ENCODE measurements at places on chromosomes 6 and 20.

- peak; percentile 98 for DNase-seq
These were observed at the start of gene E2F3 for GRCh38 chr6:20401205-20402091. TSS of gene E2F3 (plus strand) at chr6:20401879. CDS start at chr6:20402233, 354 bp downstream.

GRCh38 chr6:12160326-12160725 is 129.8 kb upstream of the EDN1 start:
- DNase-seq: no peak

- DNase-seq: no peak
These were observed 204.7 kb upstream of the ARG1 start for GRCh38 chr6:131368198-131368911.

GRCh38 chr6:158621694-158622544 is 22.6 kb downstream of the DYNLT1 start:
- DNase-seq: no peak

DNA sequence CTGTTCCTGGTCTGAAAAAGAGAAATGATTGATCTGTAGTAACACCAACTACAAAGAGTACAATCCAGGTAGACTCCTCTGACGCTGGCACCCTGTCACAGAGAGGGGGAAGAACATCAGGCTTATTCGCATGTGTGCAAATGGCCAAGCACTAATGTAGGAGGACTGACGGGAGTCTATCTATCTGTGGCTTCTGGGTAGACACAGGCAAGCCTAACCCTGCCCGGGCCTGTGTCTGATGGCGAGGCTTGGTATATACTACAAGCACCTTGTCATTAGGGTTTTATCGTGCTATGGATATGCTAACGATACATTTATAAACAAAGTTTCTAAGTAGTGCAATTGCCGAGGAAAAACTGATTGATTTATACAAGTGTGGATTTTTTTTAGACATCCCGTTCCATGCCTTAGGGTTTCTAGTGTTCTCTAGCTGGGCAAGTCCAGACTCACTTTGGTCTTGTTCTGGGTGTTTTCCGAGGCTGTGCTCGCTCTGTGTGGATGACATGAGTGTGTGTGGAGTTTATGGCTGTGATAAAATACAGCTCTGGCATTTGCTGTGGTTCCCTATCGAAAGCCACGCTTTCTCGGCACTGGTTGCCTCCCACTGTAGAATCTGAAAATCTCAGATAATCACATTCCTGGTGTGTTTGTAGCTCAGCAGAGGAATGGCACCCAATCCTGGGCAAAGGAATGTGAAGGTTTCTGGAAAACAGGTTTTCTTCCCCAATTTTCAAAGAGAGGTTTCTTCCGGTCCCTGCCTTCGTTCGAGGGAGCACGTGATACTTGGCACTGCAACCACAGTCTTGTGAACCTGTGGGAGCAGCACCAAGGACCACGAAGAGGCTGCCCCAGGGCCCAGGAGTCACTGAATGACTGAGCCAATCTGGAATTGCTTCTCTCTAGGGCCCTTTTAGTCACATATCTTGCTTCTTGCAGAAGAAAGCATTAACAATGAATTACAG is 67.5 kb upstream of the EDN1 start:
- DNase-seq: no peak

- no peak for DNase-seq
These were observed 198.6 kb downstream of the BACH2 start for GRCh38 chr6:90098001-90098531.

GRCh38 chr20:61940491-61940890 is 125.2 kb downstream of the TAF4 start:
- no peak for DNase-seq

DNA sequence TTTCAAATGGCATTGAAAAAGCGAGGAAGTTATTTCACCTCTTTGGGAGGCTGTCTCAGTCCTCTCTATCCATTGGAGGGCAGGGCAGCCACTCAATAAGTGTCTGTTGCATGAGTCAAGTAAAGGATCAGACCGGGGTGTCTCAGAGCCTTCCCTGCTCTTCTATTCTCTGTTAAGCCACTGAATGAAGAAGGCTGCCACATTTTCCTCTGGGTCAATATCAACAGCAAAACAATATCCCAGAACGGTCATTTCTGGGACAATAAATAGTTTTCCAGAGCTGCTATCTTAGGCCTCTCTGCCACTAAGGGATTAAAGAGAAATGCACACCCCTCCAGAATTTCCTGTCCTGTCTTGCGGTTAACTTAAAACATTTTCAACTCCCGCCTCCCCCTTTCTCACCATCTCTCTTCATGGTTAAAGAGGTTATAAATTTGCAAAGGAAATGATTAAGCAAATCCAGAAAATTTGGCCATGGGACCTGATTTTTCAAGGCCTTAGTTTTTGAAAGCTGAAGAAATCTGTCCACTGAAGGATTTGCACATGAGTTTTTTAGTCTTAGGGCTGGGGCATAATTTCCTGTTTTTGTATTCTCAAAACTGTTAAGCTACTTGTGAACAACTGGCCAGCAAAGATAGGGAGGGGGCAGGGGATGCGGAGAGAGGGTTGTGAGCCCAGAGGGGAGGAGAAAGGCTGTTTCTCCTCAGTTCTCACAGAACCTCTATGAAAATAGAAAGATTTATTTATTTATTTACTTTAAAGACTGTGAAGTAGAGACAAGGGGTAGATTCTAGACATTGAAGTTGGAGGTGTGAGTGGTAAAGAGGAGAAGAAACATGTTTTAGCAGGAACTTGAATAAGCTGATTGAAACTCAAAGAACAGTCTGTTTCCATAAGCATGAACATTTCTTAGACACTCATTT is 135.7 kb downstream of the BCAS1 start:
- peak; percentile 25 for DNase-seq

DNA sequence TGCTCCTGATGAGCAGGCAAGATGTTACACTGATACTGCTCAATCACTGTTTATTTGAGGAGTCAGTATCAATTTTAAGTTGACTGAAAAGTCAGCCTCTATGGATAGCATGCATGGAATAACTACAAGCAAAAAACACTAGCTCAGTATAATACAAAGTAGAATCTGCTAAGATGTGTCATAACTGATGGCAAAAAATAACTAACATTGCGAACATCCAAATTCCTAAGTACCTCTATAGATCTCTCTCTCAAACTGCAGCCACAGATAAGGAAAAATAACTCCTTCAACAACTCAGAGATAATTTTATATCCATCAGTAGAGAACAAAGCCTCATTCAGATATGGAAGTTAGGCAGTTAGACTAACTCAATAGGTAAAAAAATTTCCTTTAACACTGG is 16.3 kb downstream of the HDAC2 start:
- DNase-seq: no peak

DNA sequence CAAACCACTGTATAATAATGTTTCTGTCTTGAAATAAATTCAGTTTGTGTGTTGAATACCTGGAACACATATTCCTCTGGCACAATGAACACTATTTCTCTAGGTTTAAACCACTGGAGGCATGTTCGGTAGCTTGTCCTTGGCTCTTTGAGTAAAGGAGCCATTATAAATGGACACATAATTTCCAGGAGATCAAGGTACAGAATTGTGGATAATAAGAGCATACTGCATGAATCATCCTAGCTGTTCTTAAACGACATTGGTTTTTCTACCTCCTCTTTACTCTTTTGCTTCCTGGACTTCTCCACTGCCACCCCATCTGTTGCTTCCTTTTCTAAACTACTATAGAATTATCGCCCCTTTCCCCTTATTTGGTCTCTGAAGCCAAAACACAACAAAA is 1.2 kb downstream of the CENPW start:
- DNase-seq: no peak

GRCh38 chr6:142118328-142118727 is 14.4 kb upstream of the GJE1 start:
- no peak for DNase-seq

DNA sequence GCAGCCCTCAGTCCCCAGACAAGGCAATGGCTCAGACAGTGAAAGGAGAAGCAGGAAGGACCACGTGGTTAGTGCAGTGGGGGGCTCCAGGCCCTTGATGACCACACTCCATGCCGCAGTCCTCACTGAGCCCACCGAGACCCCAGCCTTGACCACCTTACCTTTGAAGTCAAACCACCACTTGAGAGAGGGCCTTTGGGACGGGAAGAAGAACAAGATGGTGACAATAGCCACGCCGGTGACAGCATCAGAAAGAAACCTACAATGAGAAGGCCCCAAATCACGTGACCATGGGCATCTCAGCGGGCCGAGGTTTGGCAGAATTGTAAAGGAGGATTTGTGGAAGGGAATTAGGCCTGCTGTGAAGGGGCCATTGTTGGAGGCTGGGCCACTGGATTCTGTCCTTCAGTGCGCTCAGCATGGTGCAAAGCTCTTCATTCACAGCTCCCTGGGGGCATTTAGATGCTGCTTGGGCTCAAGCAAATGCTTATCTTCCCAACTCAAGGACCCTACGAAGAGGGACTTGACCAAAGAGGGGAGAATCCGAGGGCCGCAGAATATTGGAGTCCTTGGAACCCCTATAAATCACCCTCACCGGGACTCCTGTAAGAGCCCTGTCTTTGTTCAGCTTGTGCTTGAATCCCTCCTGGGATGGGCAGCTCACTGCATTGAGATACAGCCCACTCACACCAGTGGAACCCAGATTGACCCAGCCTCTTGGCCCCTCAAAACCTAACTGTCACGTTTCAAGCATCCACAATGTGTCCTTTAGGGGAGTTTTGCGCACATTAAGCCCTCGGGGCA is 33.2 kb upstream of the OCSTAMP start:
- no peak for DNase-seq

DNA sequence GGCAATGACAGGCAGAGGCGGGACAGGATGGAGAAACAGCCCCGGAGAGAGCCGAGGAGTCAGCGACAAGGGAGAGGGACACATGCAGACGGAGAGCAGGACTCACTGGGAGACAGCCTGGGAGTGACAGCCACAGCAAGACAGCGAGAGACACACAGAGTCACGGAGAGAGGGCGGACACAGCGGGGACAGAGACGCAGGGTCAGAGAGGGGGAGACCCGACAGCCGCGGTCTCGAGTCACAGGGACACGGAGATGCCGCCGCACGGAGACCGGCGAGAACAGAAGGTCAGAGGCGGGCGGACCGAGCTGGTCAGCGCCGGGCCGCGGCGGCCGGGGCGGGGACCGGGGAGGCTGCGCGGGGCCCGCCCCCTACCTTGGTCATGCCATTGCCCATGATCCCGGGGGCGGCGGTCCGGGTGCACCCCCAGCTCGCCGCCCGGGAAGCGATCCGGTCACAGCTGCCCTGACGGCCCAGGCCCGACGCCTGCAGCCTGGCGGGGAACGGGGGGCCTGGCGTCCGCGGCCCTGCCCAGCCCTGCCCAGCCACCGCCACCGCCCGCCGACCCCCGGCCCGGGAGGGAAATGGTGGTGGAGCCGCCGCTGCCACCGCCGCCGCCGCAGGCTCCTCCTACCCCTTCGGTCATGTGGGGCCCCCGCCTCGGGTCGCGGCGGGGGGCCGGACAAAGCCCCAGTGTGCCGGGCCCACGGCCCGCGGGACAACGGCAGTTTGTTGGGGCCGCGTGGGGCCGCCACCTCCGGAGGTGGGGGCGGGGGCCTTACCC is at the start of the genes DUSP15 and TTLL9:
Gene DUSP15 (minus strand): TSS at position 586 of the 784 bp plus-strand sequence. CDS start 190 bp downstream, at position 396.
Gene TTLL9 (plus strand): TSS at position 693 of the 784 bp plus-strand sequence. CDS start 493 bp downstream, outside the sequence.
- no peak for DNase-seq

GRCh38 chr20:19995220-19995863 is 21.8 kb upstream of the NAA20 start:
- peak; percentile 33 for DNase-seq

GRCh38 chr6:170030821-170031471 is 259.9 kb downstream of the DLL1 start:
- no peak for DNase-seq

DNA sequence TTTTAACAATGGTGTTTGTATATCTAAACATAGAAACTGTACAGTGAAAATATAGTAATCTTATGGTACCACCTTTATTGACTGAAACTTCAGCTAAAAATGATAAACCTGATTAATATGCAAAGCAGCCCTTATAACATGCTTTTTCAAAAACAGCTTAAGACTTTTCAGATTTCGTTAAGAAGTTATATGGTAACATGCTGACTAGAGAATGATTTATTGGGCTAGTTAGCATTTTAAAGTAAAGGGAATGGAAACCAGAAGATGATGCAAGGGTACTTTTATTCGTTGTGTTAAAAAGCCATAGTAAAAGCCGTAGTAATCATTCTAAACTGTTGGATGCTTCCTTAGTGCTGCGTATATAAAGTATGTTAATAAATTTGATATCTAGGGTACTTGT is 50.5 kb downstream of the CBFA2T2 start:
- no peak for DNase-seq

GRCh38 chr20:16390991-16391390 is 182.3 kb downstream of the KIF16B start:
- DNase-seq: no peak

DNA sequence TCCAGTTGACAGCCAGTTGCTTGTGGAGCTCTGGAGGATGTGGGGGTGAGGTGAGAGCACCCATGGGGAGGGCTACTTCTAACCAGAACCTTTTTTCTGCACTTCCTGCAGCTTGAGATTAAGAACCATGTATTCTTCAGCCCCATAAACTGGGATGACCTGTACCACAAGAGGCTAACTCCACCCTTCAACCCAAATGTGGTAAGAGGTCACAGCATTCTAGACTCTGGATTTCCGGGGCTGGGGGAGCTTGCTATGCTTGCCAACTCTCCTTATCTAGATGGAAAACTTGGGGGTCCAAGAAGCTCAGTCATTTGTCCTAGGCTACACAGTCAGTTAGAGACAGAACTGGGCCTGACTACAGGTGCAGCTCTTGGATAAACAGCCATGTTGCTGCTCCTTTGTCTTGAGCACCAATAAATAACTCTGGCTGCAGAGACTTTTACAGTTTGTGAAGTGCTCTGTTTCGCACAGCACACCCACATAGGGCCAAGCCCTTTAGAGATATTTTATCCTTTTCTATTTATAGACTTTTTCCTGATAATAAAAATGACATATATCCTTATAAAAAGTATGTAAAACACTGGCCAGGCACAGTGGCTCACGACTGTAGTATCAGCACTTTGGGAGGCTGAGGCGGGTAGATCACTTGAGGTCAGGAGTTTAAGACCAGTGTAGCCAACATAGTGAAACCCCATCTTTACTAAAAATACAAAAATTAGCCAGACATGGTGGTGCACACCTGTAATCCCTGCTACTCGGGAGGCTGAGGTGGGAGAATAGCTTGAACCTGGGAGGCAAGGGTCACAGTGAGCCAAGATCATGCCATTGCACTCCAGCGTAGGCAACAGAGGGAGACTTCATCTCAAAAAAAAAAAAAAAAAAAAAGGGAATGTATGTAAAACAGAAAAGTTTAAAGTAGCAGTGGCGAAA is 10.6 kb upstream of the IFT52 start:
- no peak for DNase-seq

DNA sequence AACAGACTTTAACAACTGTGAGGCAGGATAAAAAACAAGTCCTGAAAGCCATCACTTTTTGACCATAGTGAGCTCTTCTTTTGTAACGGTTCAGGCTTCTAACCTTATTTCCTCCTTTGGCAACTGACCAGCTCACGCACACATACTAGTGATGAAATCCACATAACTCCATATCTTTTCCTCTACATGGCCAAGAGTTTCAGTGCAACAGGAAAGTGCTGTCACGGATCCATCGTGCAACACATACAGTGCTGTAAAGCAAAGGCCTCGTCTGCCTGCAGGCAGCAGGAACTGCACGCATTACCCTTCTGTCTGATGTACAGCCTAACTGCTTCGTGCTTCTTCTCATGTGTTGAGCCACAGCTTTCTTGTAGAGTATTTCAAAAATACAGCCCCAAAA is 108.5 kb downstream of the EPM2A start:
- no peak for DNase-seq

All from activated CD4-positive, alpha-beta T cell treated with anti-CD3 and anti-CD28 coated beads for 4 hours (primary cell).